ENCODE measurements at places on chromosomes 2 and 18.
A peak's percentile ranks its signal among the peaks of the same experiment; 100 is the strongest.

DNA sequence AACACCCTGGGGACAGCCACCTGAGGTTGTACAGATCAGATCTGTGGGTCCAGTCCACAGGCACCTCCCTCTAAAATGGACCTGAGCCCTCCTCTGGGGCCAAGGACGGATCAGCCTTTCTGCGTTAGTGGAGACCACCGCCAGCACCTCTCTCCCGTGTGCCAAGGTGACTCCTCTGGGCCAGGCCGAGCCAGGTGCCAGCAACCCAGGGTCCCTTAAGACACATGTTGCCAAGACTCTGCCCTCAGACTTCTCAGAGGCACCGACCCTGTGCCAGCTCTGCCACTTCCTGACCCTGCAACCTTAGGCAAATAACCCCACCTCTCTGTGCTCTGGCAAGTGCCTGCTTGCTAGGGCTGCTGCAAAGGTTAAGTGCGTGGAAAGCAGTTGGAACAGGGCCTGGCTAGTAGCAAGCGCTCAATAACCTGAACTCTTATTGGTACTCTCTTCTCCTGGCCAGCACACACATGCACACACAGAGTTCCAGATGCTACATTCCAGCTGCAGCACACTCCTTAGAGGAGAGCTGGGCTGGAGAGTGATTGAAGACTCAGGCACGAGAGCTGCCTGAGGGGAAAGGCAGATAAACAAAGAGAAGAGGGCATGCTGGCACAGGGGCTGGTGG, 105.6 kb downstream of the TNS1 start:
- no peak for DNase-seq

DNA sequence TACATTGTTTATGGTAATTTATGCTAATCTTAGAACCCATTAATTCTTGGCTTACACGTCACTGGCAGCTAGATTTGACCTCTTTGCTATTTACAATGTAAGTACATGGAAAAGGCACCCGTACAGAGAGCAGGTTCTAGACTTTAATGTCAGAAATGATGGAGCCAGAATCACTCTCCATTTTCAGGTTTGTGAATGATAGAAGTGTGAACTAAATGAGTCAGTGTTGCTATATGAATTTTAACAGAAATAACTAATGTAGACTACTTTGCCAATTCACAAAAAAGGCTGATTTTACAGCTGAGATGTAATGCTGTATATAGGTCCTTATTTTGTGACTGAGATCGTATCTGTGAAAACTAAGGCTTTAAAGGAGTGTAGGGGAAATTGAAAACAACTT, 214.6 kb downstream of the LDLRAD4 start:
- no peak for DNase-seq

DNA sequence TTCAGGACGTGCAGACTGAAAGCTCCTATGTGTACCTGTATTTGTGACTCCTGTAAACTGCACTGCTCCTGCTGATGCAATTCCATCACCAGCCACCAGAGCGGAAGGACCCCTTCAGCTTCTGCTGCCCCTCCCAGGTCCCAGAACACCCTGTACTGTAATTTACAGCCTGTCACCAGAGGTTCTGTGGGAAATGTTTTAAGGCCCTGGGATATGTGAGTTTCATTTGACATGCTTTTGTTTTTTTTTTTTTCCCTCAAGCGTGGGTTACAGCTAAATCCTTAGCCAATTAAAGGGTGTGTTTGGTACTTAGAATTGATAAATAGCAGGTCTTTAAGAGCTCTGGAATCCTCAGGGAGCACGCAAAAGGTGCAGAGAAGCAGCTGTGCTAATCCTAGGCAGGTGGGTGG, 79.4 kb downstream of the KCTD1 start:
- DNase-seq = peak; percentile 29

DNA sequence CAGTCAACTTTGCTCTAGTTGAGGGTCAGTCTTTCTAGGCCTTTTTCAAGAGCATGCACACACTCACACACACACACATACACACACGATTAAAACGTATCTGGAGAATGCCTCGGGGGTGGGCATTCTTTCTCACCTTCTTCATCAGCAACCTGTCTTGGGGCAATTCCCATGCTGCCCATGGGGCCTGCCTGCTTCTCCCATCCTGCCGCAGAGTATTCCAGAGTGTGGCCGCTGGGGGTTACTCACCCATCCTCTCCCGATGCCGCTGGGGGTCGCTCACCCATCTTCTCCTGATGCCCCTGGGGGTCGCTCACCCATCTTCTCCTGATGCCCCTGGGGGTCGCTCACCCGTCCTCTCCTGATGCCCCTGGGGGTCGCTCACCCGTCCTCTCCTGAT, 10.8 kb upstream of the ALLC start:
- no peak for DNase-seq

DNA sequence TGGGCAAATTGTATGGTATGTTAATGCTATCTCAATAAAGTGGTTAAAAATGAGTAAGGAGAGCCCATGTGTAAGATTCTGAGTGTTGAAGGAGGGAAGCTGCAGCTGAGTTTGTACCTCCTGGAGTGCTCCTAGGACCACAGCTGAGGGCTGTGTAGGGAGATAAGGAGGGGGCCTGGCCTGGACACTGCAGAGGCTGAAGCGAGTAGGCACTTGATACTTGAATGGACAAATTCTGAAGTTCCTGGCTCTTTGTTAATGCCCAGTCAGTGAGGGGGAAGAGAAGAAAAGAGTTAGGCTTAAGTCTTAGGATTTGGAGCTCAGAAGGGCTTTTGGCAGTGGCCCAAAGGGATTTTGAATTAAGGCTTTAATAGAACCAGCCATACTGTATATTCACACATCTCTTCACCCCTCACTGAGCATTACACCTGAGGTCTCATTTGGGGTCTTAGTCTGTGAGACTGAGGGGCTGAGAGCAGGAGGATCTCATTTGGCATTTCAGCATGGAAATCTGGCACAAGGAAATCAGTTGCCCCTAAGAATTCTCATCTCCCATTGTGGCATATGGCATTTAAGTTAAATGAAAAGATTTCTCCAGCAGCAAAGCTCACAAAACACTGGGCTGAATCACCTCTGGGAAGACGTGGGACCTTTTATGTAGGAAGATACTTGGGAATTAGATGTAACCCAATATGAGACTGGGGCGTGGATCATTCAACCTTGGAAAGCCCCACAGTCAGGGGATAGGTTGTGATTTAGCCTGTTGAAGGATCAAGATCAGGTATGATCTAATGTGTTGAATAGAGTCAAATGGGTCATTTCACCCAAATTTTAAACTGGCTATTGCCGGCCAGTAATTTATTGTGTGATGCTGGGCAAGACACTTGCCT, 46.8 kb downstream of the LIPG start:
- DNase-seq = no peak

GRCh38 chr2:239768031-239768790, 256.9 kb downstream of the NDUFA10 start:
- DNase-seq = no peak

DNA sequence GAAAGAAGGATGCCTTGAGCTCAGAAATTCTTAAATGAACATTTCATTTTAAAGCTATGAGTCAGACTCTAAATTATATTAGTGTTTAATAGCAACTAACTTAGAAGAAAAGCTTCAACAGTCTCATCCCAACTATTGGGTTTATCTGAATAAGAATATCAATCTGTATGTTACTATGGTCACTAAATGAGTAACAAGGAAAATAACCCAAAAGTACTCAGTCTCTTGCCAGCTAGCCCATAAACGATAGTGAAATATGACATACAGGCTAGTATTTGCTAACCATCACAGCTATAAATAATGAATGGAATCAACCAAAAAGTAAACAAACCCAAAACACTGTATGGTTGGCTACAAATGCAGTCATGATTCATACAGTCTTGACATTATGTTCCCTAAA, 174.9 kb downstream of the RAB3GAP1 start:
- peak; percentile 46 for DNase-seq

DNA sequence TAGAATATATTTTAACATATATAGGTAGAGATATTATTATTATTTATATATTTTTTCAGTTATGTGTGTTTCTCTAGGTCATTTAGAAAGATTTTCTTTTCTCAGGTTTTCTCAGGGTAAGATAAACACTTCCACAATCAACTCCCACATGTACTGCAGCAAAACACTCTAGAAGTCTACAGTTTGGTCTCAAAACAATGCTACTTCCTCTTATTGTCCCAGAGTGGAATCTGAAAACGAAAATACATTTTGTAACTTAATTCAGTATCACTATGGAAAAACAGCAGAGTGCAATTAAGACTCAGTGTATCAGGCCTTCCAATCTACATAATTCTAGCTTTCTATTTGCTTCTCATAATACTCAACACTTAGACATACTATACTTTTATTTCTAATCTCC, 190.1 kb upstream of the SLC35G4 start:
- DNase-seq = no peak

DNA sequence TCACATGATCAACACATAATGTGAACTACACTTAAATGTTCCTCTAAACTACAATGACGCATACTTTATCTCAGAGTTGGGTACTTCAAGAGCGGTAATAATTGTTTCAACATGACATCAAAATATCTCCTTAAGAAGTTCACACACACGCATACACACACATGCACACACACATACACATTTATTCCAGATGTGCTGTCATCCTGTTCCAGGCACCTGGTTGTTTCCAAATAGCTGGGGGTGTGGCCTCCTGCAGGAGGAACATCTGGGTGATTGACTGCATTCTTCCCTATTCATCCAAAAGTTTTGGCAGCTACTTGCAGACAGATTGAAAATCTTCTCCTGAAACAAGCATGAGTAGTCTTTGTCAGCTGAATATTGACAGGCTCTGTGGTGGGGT, 37.9 kb upstream of the PIK3C3 start:
- peak; percentile 34 for DNase-seq

DNA sequence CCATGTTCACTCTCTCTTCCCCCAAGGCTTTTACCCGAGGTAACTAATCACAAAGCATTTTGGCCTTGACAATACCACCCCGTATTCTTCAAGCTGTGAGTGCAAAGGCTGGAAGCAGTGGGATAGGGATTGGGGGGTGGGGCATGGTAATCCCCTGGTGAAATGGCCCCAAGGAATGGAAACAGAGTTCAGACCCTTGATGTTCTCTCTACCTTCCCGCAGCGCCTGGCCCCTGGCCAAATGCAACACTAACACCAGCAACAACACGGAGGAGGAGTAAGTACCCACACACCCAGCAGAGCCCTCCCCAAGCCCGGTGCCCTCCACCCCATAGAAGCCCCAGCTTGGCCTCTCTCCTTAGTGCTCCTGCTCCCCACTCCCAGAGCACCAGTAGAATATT, 36.9 kb downstream of the CNGA3 start:
- no peak for DNase-seq

- no peak for DNase-seq
These were observed 1784.4 kb downstream of the SUCLG1 start for GRCh38 chr2:82674652-82675051.

GRCh38 chr2:73972846-73973245, 11.9 kb upstream of the TET3 start:
- DNase-seq = no peak

Data from fibroblast of skin of abdomen (primary cell).